Fibroblast of the conjunctiva (primary cell): ENCODE measurements at places on chromosomes 7 and 10.
A peak's percentile ranks its signal among the peaks of the same experiment; 100 is the strongest.

- DNase-seq: no peak
Measured at GRCh38 chr10:9291081-9291480, 1236.6 kb downstream of the GATA3 start.

DNA sequence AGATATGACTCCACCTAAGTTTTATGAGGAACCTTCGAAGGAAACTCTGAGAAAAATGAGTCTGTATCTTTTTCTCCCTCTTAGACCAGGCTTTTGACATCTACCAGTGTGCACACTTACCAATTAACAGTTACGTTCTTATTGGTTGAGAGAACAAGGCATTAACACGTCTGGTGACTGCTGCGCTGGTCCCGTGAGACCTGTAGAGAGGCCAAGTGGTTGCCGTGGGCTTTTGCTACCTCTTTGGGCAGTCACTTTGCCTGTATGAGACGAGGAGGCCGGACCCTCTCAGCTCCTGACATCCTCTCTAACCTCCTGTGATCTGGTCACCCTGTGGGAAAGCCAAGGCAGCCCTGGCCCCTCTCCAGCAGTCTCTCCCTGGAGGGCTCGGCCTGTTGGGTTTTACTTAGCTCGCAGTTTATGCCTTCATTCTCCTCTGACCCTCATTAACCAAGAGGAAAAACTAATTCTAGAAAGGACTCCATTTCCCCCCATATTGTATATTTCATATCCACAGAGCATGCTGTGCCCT is 513.9 kb upstream of the GALNT17 start:
- no peak for DNase-seq

DNA sequence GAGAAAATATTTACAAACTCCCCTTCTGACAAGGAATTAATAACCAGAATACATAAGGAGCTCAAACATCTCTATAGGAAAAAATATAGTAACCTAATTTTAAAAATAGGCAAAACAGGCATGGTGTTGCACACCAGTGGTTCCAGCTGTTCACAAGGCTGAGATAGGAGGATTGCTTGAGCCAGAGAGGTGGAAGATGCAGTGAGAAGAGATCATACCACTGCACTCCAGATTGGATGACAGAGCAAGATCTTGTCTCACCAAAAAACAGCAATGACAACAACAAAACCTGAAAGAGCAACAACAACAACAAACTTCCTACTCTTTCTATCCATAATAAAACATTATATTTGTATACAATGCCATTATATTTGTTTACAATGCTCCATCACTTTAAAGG is 304.4 kb upstream of the CNTNAP2 start:
- DNase-seq: no peak

GRCh38 chr10:95626500-95626899 is 30.0 kb downstream of the ALDH18A1 start:
- no peak for DNase-seq

DNA sequence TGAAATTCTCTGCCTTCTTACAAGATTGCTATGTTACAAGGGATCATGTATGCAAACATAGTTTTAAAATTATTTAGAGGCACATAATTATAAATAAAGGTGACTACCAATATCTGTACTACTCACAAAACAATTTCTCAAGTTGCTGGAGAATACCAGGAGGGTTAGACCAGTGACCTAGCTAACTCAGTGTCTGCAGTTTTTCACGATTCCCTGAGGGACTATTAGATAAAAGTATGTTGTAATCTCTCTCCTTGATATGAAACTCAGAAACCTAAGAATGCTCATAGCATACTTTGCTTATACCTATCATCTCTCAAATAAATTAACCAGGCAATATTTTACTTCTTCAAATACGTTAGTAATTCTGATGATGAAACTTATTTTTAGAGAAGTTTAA is 534.0 kb upstream of the ANKRD30A start:
- no peak for DNase-seq

DNA sequence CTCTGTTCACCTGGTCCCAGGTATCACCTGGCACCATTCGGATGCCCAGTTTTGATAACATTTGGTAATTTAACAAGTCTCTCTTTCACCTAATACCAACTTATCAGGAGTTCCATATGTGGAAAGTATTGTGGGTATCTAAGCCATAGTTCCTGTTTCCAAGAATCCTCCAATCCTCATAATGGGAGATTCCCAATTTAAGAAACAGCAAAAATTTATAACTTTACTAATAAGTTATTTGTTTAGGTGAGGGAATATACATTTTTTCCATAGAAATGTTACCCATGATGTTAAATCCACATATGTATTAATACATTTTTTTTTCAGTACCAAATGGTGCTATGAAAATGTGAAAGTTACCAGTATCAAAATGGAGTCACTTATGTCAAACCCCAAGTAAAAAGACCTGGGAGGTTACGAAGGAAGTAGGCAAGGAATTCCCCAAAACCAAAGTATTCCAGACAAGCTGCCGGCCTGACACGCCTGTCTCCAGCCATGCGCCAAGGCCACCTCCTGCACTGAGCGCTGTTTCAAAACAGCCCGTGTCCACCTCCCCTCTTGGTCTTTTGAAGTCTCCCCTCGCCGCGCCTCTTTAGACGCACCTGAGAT is 44.8 kb downstream of the PRKCQ start:
- no peak for DNase-seq

DNA sequence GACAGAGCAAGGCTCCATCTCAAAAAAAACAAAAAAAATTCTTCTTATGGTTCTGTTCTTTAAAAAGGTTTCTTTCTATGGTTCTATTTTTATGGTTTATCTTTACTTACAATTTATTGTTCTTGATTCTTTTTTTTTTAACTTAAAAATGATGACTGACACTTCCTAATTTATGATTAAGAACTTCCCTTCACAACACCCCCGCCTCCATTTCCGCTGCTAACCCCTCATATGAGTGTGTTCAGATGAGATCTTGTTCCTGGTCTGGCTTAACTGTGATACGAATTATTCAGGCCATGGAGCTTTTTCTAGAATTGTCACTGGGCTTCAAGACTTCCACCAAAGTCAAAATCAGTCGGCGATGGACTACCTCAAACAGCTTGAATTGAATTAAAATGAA is 33.9 kb downstream of the PTER start:
- DNase-seq: no peak

DNA sequence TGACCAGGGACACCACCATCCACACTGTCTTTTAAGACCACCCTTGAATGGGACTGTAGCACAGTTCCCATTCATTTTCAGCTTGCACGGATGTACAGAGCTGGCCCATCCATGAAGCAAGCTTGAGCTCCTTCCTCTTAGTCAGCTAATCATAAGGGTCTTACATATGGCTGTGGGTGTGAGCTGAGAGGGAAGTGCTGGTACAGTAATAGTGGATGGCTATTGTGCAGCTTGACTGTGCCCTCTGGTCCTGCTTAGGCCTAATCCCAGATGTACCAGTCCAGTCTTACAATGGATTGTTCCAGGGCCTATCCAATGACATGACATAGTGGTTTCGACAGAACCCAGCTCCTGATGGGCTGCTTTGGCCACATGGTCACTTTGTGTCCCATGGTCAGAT is 96.9 kb upstream of the ZNF438 start:
- DNase-seq: no peak

DNA sequence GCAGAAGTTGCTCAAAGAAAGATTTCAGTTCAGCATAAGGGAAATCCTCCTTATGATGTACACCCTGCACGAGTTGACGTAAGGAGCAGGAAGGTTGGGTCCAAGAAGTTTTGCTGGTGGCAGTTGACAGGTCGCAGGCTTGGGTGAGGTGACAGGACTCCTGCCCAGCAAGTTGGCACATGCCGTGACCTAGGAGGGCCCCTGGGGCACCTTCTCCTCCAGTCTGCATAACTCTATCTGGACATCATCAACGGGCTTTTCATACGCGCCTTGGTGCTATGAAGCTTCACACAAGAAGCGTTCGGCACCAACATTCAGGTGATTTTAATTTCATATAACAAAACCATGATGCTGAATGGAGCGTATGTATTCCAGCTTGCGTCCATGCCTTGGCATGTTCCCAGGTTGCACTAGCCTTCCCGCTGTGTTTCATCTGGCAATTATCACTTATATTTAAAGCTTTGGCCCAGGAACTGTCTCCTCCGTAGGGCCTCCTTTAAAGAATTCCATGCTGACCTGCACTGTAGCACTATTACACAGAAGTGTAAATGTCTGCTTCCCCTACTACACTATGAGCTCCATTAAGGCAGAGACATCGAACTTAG is 651.6 kb upstream of the FOXK1 start:
- no peak for DNase-seq

- no peak for DNase-seq
Measured at GRCh38 chr10:86545101-86545500, 23.5 kb upstream of the WAPL start.

- DNase-seq: no peak
Measured at GRCh38 chr10:11116361-11116760, 98.7 kb downstream of the CELF2 start.

GRCh38 chr10:104256335-104256961 is 1.8 kb downstream of the GSTO1 start:
- DNase-seq: no peak

DNA sequence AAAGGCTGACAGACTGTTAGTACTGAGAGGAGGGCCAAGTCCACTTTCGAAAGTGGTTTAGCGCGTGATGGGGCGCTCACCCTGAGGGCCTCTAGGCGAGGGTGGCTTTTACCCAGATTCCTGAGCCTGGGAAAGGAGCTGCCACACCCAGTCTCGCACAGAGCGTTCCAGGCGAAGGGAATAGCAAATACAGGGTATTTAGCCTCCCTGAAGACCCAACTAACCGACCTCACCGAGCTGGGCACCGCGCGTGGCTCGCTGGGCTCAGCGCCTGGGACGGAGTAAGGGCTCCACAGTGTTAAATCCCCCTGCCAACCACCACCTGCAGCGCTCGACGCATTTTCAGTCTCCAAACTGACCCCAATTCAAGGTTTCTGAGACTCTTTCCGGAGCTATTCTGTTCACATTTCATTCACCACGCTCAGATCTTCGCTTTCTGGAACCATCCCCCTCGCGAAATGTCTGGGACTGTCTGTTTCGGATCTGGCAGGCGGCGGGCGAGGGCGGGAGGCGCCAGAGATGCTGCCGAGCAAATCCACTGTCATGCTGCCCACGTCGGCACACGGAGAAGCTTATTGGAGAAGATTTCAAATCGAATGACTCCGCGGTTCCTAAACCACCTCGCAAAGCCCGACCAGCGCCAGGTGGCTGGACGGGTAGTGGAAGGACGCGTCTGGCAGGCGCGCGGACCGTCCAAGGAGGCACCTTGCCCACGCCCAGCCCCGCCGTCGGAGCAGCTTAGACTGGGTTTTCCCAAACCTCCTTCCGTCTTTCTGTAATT is 1.4 kb upstream of the OSBPL3 start:
- peak; percentile 34 for DNase-seq

DNA sequence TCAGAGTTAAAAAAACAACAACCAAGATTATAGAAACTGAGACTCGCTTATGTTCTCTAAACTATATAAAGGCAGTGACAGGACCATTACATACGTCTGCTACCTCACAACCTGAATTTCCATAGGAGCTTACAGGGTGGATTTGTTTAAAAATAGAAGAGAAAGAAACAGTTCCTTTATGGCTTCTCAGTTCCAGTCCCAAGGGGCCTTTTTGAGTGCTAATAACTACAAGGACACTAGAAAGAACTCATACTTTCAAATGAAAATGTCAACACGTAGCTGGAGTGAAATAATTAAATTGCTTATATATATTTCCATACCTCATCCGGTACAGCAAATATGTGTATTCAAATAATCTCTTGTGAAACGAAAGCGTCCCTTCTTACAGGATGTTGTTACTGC is 19.7 kb downstream of the TSPAN12 start:
- no peak for DNase-seq

GRCh38 chr10:23643111-23643780 is 204.4 kb downstream of the OTUD1 start:
- DNase-seq: no peak

GRCh38 chr10:64316416-64316815 is 795.2 kb downstream of the REEP3 start:
- no peak for DNase-seq

DNA sequence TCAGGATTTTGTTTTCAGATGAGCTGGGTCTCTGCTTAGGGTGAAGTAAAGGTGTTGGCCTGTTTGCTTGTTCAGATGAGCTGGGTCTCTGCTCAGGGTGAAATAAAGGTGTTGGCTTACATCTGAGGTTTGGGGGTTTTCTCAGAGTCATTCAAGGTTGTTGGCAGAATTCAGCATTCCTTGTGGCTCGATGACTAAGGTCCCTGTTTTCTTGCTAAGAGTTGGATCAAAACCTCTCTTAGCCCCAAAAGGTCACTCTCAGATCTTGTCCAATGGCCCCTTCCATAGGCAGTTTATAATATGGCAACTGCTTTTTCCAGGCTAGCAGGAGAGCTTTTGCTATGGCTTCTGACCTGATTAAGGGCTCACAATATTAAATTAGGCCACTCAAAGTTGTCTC is 106.6 kb downstream of the ADAM22 start:
- DNase-seq: no peak

DNA sequence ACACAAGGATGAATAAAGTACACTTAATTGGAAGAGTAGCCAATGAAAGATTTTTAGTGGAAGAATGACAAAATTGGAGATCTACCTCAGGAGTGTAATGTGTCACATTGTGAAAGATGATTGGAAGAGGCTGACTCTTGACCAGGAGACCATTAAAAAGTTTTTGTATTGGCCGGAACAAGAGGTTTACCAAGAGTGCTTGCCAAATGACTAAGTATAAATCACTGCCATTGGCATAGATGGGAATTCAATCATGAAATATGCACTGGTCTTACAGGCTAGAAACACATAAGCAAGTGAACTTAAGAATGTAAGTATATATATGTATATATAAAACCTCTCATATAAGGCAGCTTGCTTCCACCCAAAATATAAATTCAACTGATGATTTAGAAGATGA is 58.7 kb upstream of the TFEC start:
- DNase-seq: no peak

- no peak for DNase-seq
Measured at GRCh38 chr10:9334270-9334669, 1279.8 kb downstream of the GATA3 start.

GRCh38 chr7:72058579-72058978 is 353.6 kb downstream of the CALN1 start:
- no peak for DNase-seq
